ENCODE measurements at places on chromosomes 11 and 22. TPM values are rescaled to one million over a fixed set of nuclear protein-coding genes. Genes with fewer than 3 reads are reported as not detected.

The ANKRD42 gene
- 21.4 TPM for total RNA-seq

The SCARF2 gene
- 18.8 TPM for total RNA-seq

The SMIM35 gene
- not detected for total RNA-seq

The TMEM45B gene
- not detected for total RNA-seq

The TRIM6 gene
- 4.6 TPM for total RNA-seq

The APOL5 gene
- total RNA-seq, result not detected

The MPZL3 gene
- 0.28 TPM for total RNA-seq

The RNF169 gene
- 20.8 TPM for total RNA-seq

The RASGRP2 gene
- 0.71 TPM for total RNA-seq

The PLAAT4 gene
- total RNA-seq, result 15.8 TPM

The CBLIF gene
- total RNA-seq, result not detected

The VWCE gene
- 1.7 TPM for total RNA-seq

The CHRM1 gene
- total RNA-seq, result not detected

The ANO3 gene
- total RNA-seq, result 0.28 TPM

The OR4P4 gene
- not detected for total RNA-seq

The MAPK11 gene
- 5.1 TPM for total RNA-seq

The UBE2L6 gene
- total RNA-seq, result 78.1 TPM

The DENND6B gene
- 1.6 TPM for total RNA-seq

The ZNRD2 gene
- total RNA-seq, result 32.6 TPM

The ROBO4 gene
- 0.46 TPM for total RNA-seq

The INS gene
- total RNA-seq, result not detected

The HEPHL1 gene
- 0.14 TPM for total RNA-seq

The ANO9 gene
- total RNA-seq, result not detected

The SHANK2 gene
- total RNA-seq, result 3.6 TPM

The SCUBE2 gene
- 4.4 TPM for total RNA-seq

The UCP2 gene
- total RNA-seq, result 0.57 TPM

The POTEH gene
- total RNA-seq, result not detected

The TBX10 gene
- total RNA-seq, result not detected

The CKAP5 gene
- 53.5 TPM for total RNA-seq

The FADS1 gene
- total RNA-seq, result 160 TPM

The OR8G5 gene
- total RNA-seq, result not detected

The FAM111B gene
- 1.00 TPM for total RNA-seq

The OR4A16 gene
- not detected for total RNA-seq

The CDC42BPG gene
- total RNA-seq, result under 0.01 TPM

The OR10A2 gene
- not detected for total RNA-seq
